Activated CD4-positive, alpha-beta T cell treated with anti-CD3 and anti-CD28 coated beads for 36 hours (primary cell): ENCODE measurements at places on chromosomes 5 and 9. TPM values are rescaled to one million over a fixed set of nuclear protein-coding genes. Genes with fewer than 3 reads are reported as not detected.

TNPO1 gene
- 107 TPM for total RNA-seq

CMYA5 gene
- 0.25 TPM for total RNA-seq

GDF9 gene
- total RNA-seq: 0.69 TPM

ZNF454 gene
- total RNA-seq: not detected

MCIDAS gene
- not detected for total RNA-seq

CYFIP2 gene
- 526 TPM for total RNA-seq

GRCh38 chr5:7074176-7074575 is 321.8 kb upstream of the ADCY2 start:
- no peaks in the 10 kb centered on the region for H3K4me1 ChIP-seq
- H3K27me3 ChIP-seq: peaks cover 3% of the 10 kb centered on the region
- no peaks in the 10 kb centered on the region for H3K36me3 ChIP-seq

GRCh38 chr9:83656952-83657351 is 34.0 kb downstream of the IDNK start:
- no peak overlapping the region for H3K4me3 ChIP-seq
- H3K27me3 ChIP-seq: no peaks in the 10 kb centered on the region

GRCh38 chr5:111855356-111855755 is 98.4 kb upstream of the NREP start:
- H3K4me1 ChIP-seq: no peaks in the 10 kb centered on the region
- DNase-seq: no peak
- H3K27me3 ChIP-seq: no peaks in the 10 kb centered on the region
- no peak overlapping the region for H3K4me3 ChIP-seq
- no peaks in the 10 kb centered on the region for H3K36me3 ChIP-seq

DNA sequence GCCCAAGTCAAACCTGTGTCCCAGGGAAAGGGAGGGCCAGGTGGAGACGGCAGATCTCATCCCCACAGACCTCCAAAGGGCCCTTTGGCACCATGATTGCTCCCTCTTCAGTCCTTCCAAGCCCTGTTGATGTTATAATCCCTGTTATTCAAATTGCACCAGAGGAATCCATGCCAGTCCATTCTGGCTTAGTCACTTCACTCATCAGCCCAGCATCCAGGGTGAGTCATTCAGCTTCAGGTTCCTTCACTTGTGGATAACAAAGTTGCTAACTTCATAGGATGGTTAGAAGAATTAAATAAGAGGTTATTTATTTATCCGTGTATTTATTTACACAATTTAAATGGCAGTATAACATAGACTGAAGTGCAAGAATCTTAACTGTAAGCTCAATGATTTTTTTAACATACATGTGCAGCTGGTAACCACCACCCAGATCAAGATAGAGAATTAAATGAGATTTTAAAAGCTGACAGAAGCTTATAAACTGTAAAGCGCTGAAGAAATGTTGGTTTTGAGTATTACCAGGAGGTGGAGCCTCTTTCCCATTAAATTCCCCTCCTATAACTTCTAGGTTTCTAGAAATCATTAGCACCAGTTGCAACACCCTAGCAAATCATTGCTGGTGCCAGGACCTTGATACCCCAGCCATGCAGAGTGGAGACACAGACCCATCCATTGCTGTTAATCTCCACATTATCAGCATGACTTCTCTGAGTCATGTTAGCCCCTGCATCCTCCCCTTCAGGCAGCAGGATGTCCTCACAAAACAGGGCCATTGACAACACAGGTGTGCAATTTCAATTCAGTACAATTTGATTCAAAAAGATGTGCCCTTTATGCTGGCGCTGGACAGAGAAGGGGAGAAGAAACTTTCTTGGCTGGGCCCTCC is 77.4 kb downstream of the SEC61B start:
- peaks cover 2% of the 10 kb centered on the region for H3K4me1 ChIP-seq
- H3K27me3 ChIP-seq: peaks cover 5% of the 10 kb centered on the region
- no peaks in the 10 kb centered on the region for H3K36me3 ChIP-seq

DNA sequence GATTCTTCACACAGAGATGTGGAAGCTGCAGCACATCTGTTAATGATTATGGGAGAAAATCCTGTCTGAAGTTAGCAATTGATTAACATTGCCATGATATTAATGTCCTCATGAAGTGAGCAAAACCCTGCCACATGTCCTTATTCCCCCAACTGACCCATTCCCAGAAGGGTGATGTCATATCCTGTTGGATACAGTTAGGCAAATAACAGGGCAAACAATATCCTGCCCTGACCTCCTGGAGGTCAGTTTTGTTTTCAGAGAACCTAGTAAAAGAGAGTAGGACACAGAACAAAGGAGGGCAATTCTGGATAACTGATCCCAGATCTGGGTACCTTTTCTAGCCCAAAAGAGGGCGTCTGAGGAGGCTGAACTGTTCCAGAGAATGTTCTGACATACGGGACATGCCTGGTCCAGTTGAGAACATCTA is 11.0 kb downstream of the ABLIM3 start:
- H3K27ac ChIP-seq: no peak overlapping the region
- no peak overlapping the region for H3K4me3 ChIP-seq
- no peaks in the 10 kb centered on the region for H3K27me3 ChIP-seq
- no peak for DNase-seq

GRCh38 chr5:50995285-50995942 is 329.0 kb downstream of the PARP8 start:
- H3K27me3 ChIP-seq: peaks cover 4% of the 10 kb centered on the region
- H3K27ac ChIP-seq: no peak overlapping the region
- no peaks in the 10 kb centered on the region for H3K36me3 ChIP-seq
- DNase-seq: no peak
- H3K4me3 ChIP-seq: no peak overlapping the region
- H3K4me1 ChIP-seq: no peaks in the 10 kb centered on the region

DNA sequence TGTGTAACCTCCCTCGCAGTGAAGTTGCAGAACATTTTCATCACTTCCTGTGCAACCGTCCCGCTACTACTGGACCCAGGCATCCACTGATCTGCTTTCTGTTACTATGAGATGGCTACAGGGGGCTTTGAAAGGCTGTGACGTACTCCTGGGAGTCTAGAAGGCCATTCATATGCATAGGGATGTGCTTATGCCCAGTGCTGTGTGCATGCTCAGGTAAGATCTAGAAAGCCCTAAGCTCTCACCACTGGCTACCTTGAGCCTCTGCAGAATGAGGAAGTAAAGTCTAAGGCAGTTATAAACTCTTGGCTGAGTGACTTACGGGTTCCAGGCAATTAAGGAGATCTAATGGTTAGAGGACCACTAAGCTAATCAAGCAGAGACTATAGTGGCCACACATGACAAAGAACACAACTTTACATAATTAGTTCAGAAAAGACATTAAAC is 11.8 kb downstream of the HNRNPAB start:
- H3K27ac ChIP-seq: peak overlapping the region; percentile 64
- no peak for DNase-seq
- H3K27me3 ChIP-seq: no peaks in the 10 kb centered on the region
- peaks cover 5% of the 10 kb centered on the region for H3K4me1 ChIP-seq
- no peak overlapping the region for H3K4me3 ChIP-seq

- no peaks in the 10 kb centered on the region for H3K27me3 ChIP-seq
- DNase-seq: no peak
- peak overlapping the region; percentile 66 for H3K27ac ChIP-seq
- H3K36me3 ChIP-seq: peaks cover 7% of the 10 kb centered on the region
- peaks cover 54% of the 10 kb centered on the region for H3K4me1 ChIP-seq
Measured at GRCh38 chr5:35813521-35813920, 43.2 kb upstream of the IL7R start.

GRCh38 chr5:138032028-138032571 is 779 bp downstream of the FAM13B start:
- H3K4me3 ChIP-seq: peak overlapping the region; percentile 90
- peak overlapping the region; percentile 93 for H3K27ac ChIP-seq
- H3K27me3 ChIP-seq: no peaks in the 10 kb centered on the region
- peaks cover 16% of the 10 kb centered on the region for H3K36me3 ChIP-seq
- no peak for DNase-seq

- no peak for DNase-seq
- H3K27me3 ChIP-seq: no peaks in the 10 kb centered on the region
- no peak overlapping the region for H3K4me3 ChIP-seq
Measured at GRCh38 chr9:103537426-103537825, 542.3 kb downstream of the CYLC2 start.

- H3K4me1 ChIP-seq: peaks cover 32% of the 10 kb centered on the region
- H3K36me3 ChIP-seq: no peaks in the 10 kb centered on the region
- H3K27ac ChIP-seq: no peak overlapping the region
- no peak overlapping the region for H3K4me3 ChIP-seq
- DNase-seq: no peak
- H3K27me3 ChIP-seq: peaks cover 5% of the 10 kb centered on the region
Measured at GRCh38 chr9:109956717-109957440, 176.9 kb downstream of the PALM2AKAP2 start.

GRCh38 chr9:130017076-130017475 is 25.9 kb downstream of the FNBP1 start:
- peak overlapping the region; percentile 96 for H3K27ac ChIP-seq
- H3K36me3 ChIP-seq: peaks cover 67% of the 10 kb centered on the region
- H3K27me3 ChIP-seq: no peaks in the 10 kb centered on the region

DNA sequence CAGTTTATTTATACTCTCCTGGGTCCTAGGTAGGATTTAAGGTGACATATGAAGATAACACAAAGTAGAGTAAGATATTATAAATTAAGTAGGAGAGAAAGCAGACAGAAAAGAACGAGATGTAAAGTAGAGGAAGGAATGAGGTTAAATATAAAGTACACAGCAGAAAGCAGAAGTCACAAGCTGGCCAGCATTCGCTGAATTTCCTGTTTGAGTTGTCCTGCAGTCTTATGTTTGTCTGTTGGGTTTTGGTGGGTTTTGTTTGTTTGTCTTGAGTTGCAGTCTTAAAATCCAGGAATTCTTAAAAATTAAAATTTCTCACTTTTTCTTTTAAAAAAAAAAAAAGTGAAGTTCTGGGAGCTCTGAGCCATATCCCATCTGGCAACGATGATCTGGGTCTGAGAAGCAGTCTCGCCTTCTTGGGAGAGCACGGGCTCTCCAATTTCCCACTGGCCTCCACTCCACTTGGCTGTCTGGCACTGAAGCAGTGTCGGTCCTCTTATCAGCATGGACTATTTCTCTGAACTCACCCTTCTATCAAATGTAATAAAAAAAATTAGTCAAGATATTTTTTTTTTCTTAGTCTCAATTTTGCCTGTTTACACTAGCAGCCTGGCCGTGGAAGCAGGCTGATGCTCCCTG is 2.0 kb downstream of the S100Z start:
- DNase-seq: no peak
- peaks cover 13% of the 10 kb centered on the region for H3K36me3 ChIP-seq
- no peaks in the 10 kb centered on the region for H3K27me3 ChIP-seq
- H3K27ac ChIP-seq: no peak overlapping the region
- H3K4me3 ChIP-seq: no peak overlapping the region

DNA sequence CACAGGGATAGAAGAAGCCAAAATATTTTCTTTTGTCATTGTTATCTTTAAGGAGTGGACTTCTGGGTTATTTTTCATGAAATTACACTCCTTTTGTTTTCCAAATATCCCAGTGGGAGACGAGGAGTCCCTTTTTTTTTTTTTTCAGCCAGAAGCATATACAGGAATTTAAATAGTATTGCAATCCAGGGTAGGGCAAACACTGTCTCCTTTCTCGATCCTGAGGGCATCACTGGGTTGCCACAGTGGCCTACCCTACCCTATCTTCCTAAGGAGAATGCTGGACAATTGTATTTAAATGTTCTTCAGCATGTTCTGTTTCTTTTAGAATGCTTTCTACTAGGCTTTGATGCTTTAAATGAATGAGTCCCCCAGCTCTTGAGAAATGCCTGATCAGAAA is 47.9 kb downstream of the LRRC70 start:
- H3K4me3 ChIP-seq: no peak overlapping the region
- no peaks in the 10 kb centered on the region for H3K27me3 ChIP-seq
- H3K4me1 ChIP-seq: no peaks in the 10 kb centered on the region
- H3K36me3 ChIP-seq: peaks cover 15% of the 10 kb centered on the region

DNA sequence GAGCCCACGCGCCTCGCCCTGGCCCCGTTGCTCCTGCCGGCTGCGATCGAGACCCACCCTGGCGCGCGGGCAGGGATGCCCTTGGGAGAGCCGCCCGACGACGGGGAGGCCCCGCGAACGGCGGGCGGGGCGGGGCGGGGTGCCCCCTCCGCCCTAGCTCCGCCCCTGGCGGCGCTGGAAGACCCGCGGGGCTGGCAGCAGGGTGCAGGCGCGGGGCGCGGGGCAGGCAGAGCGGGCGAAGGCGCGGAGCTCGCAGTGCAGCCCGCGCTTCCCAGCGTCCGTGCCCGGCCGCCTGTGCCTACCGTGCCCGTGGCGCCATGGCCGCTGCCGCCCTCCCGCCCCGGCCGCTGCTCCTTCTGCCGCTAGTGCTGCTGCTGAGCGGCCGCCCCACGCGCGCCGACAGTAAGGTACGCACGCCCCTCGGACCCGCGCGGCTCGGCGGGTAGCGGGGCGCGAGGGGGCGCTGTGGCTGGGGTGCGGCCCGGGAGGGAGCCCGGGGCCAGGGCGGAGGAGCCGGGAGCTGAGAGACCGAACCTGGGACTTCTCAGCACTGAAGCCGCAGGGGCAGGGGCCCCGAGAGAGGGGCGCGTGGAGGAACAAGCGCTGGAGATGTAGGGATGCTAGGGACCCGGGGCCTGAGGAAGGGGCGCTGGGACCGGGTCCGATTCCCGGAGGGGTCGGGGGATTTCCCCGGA is at the start of gene OLFML2A:
TSS of gene OLFML2A (plus strand) at position 180 of the 695 bp plus-strand sequence. CDS start at position 318, 138 bp downstream.
- H3K27me3 ChIP-seq: peaks cover 39% of the 10 kb centered on the region
- H3K27ac ChIP-seq: no peak within 1 kb of the TSS
- no peaks in the 10 kb centered on the region for H3K36me3 ChIP-seq
- peaks cover 19% of the 10 kb centered on the region for H3K4me1 ChIP-seq
- peak; percentile 48 for DNase-seq

- H3K4me1 ChIP-seq: peaks cover 45% of the 10 kb centered on the region
- no peaks in the 10 kb centered on the region for H3K36me3 ChIP-seq
- H3K4me3 ChIP-seq: no peak overlapping the region
Measured at GRCh38 chr5:16625096-16625495, 8.3 kb upstream of the RETREG1 start.

DNA sequence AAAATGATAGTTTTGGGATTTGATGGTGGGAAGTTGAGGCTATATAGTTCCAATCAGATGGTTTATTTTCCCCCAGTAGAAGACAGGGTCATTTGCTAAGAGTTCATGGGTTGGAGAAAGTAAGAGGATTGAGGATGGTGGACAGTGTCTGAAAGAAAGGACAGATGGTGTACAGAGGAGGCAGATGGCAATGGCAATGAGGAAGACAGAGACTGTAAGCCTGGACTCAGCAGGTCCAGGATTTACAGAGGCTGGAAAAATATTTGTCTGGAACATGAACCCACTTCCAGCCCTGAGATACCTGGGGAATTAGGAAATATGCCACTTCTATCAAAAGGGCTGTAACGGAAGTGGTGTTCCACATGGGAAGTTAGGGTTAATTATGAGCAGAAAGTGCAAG is 84.5 kb downstream of the PCSK1 start:
- peaks cover 23% of the 10 kb centered on the region for H3K4me1 ChIP-seq
- no peaks in the 10 kb centered on the region for H3K36me3 ChIP-seq
- no peak for DNase-seq

GRCh38 chr5:8864053-8864452 is 681.8 kb downstream of the SEMA5A start:
- no peak overlapping the region for H3K4me3 ChIP-seq
- no peaks in the 10 kb centered on the region for H3K4me1 ChIP-seq
- no peaks in the 10 kb centered on the region for H3K36me3 ChIP-seq
- H3K27me3 ChIP-seq: no peaks in the 10 kb centered on the region

- H3K4me1 ChIP-seq: peaks cover 9% of the 10 kb centered on the region
- no peak for DNase-seq
- no peaks in the 10 kb centered on the region for H3K27me3 ChIP-seq
Measured at GRCh38 chr9:34443976-34444375, 14.4 kb downstream of the FAM219A start.
